ENCODE measurements at places on chromosomes 1 and 21.

DNA sequence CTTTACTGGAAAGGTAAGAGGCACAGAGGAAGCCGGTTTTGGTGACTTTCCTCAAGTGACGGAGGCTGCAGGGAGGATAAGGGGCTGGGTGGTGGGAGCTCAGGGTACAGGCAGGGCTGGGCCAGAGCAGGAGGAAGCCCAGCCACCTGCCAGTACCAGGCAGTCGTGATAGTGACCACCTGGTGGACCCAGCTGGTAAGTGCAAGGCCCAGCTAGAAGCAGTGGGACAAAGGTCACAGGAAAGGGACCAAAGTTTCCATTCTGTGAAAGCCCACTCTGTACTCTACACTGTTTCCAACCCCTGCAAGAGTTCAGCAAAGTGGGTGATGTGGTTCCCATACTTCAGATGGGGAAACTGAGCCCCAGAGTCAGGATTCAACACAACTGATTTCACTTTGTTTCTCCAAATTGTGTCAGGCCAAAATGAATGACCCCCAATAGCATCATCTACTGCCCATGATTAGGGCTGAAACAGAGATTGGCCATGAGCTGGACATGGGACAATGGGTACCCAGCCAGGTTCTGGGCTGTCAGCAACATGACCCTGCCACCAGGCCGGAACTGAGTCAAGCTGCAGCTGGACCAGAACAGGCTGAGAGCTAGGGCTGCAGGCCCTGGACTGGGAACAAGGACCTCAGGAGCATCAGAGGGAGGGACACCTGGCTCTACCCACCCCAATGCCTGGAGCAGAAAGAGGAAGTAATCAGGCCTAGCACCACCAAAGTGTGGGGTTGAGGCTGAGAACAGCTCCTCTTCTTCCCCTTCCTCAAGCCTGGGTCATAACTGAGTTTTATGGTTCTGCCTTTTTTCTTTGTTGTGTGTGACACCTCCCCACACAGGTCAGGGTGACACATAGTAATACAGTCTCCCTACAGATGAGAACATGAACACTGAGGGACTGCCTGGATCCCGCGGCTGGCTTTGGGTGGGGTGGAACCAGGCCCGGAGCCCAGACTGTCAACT lies 50.2 kb downstream of the KCNN3 start:
- DNase-seq: peak; percentile 65

GRCh38 chr1:60419023-60419422 lies 345.5 kb upstream of the C1orf87 start:
- peak; percentile 30 for DNase-seq

DNA sequence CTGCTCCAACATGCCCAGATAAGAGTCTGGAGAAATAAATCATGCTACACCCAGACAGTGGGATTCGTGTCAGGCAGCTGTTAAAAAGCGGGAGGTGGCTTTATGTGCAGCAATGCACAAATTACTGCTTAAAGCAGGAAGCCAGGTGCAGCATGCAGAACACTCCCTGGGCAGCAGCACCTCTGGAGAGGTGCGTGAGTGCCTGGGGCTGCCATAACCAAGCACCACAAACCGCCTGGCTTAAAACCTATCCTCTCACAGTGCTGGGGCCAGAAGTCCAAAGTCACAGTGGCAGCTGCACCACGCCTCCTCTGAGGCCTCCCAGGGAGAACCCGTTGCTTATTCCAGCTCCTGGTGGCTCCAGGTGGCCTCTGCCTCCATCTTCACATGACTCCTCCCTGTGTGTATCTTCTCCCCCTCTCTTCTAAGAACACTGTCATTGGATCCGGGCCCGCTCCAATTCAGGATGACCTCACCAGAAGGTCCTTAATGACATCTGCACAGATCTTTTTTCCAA lies 115.6 kb downstream of the SIK1 start:
- DNase-seq: peak; percentile 92

GRCh38 chr1:78292361-78292760 lies 198.4 kb upstream of the PTGFR start:
- no peak for DNase-seq

DNA sequence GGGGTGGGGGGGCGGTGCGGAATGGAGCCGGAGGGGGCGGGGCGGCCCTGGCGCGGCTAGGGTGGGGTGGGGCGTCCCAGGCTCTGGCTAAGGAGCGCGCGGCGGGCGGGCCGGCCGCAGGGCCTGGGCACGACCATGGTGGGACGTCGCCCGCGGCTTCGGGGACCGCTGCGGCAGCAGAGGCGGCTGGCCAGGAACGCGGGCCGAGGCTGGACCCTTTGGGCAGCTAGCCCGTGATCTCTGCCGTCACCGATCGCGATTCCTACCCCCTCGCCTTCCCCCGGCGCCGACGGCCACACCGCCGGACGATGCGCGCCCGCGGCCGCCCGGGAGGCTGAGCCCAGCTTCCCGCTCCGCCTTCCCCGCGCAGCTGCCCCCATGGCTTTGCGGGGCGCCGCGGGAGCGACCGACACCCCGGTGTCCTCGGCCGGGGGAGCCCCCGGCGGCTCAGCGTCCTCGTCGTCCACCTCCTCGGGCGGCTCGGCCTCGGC lies at the start of gene MAP3K21:
TSS of gene MAP3K21 (plus strand) at position 74 of the 491 bp plus-strand sequence. CDS start at position 379, 305 bp downstream.
- DNase-seq: no peak

GRCh38 chr1:59564192-59564891 lies 250.4 kb upstream of the HOOK1 start:
- DNase-seq: no peak

GRCh38 chr1:9239622-9240401 lies 5.2 kb downstream of the H6PD start:
- DNase-seq: no peak
